ENCODE measurements at places on chromosomes 5 and 9.

DNA sequence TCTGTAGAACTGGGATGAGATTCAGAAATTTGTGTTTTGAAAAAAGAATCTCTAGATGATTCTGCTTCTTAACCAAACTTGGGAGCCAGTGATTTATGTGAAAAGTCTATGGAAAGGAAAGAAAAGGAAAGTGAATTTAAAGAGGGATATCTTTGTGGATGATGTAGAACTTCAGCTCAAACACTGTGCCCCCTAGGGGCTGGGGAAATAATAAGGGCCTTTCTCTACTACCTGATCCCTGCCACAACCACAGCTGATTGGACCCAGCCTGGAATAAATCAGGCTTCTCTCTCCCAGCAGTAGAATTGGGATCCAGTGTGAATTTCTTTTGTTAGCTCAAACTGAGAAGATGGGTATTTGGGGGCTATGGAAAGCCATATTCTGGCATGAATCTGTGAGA, 155.0 kb downstream of the PRELID2 start:
- no peak for DNase-seq

DNA sequence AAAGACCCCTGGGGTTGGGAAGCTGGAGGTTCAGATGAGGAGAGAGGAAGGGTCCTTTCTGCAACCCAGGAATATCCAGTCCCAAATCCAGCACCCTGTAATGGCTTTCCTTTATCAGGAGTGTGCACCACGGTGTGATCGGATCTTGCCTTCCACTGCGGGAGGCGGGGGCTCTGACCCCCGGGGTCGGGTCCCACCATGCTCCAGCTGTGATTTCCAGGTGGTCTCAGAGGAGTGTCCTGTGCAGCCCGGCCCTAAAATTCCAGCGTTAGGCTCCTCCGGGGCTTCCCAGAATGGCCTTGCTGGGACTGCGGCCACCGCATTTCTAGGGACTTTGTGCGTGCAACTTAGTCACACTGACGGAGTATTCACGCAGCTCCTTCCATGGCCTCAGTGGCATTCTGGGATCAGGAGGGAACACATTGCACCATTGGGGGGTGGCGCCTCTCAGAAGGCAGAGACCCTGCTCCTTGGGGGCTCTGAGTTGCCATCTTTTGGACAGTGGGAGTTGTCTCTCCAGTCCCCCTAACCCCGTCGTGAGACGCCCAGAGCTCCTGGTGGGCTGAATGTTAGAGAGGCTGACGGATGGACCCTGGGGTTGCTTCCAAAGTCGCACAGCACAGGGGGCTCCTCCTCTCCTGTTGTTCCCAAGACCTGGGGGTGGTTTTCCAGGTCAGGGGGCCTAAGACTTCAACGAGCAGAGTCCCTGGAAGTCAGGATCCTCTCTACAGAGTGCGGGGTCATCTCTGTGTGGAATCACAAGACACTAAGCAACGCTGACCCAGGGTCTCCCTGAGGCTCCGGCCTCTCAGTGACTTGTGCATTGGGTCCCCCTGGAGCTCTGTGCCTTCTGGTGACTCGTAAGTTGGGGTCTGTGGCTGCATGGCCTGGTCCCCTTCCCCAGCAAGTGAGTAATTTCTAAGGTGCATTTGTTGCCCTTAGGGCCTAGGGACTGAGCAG, 42.7 kb upstream of the IRX4 start:
- DNase-seq: no peak

DNA sequence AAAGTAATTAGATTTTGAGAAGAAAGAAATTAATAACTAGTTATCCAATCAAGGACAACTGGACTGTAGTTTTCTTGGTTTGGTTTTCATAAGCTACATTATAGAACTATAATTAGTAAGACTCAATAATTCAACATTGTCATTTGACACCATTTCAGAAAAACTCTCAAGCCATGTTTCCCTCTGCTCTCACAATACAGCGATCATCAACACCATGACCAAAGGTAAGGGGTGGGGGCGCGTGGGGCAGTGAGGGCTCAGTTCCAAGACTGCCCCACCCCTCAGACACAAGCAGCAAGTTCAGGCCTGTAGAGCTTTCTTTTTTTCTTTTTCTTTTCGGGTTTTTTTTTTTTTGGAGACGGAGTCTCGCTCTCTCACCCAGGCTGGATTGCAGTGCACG, 6.4 kb downstream of the CMBL start:
- no peak for DNase-seq

DNA sequence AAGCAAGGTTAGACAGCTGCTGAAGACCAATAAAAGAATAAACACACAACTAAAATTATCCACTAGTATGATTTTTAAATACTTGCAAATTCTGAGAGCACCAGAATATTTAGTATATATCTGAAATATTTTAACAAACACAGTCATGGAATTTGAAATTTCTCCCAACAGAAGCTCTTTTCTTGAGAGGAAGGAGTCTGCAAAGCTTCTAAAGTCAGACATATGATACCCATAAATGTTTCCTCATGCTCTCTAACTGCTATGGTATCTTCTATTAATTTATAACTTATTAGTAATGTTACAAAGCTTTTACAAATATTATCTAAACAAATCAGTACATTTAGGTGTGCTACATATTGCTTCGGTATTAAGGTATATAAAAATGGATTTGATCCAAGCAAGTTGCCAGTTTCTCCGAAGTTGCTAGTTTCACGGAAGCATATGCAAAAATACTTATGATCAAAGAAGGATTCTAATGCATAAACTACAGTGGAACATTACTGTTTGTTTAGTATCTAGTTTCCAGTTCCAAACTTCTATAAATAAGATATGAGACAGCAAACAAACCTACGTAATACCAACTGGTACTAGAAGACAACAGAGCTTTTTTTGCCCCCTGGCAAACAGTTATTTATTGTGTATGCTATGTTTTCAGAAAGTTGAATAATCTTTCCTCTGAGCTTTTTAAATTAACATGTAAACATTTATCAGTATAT, 22.0 kb downstream of the FNIP1 start:
- no peak for DNase-seq

Measured in activated naive CD4-positive, alpha-beta T cell (primary cell).